ENCODE measurements at places on chromosomes 2 and 18. TPM values are rescaled to one million over a fixed set of nuclear protein-coding genes. Genes with fewer than 3 reads are reported as not detected.

The CNDP1 gene
- not detected for total RNA-seq

The DHRS9 gene
- total RNA-seq = not detected

The AKAIN1 gene
- not detected for total RNA-seq

The B4GALT6 gene
- 0.47 TPM for total RNA-seq

The TUBA3D gene
- total RNA-seq = not detected

The MAB21L4 gene
- not detected for total RNA-seq

The REV1 gene
- 75.4 TPM for total RNA-seq

The CPO gene
- total RNA-seq = not detected

The DYNAP gene
- not detected for total RNA-seq

The GREB1 gene
- 1.1 TPM for total RNA-seq

The CD8A gene
- 273 TPM for total RNA-seq

DNA sequence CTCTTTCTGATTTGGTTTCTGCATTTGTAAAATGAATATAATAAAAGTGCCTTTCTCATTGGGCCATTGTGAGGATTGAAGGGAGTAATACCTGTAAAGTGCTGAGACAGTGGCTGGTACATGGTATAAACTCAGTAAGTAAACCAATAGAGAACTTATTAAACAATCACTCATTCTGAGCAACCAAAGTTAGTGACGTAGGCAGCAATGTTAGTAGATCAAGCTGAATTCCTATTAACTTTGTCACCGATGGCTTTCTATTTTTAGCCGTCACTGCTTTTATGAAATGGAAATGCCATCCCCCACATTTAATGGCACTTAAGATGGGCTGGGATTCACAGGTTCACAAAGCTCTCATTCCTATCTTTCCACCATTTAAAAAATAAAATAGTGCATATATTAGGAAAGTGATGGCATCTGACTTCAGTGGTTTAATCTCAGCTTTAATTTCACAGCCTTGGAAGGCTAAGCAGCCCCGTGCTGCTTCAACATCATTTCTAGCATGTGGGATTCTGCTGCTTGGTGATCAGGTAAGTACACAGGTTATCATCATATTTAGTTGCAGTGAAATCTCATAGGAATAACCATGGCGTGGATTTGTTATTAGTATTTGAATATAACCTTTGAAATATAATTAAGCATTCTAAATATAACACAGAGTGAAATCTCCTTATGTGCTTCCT lies 17.6 kb upstream of the PPP4R1 start:
- no peak for DNase-seq

- DNase-seq = no peak
These were observed 245.4 kb downstream of the NAPG start for GRCh38 chr18:10771053-10771709.

DNA sequence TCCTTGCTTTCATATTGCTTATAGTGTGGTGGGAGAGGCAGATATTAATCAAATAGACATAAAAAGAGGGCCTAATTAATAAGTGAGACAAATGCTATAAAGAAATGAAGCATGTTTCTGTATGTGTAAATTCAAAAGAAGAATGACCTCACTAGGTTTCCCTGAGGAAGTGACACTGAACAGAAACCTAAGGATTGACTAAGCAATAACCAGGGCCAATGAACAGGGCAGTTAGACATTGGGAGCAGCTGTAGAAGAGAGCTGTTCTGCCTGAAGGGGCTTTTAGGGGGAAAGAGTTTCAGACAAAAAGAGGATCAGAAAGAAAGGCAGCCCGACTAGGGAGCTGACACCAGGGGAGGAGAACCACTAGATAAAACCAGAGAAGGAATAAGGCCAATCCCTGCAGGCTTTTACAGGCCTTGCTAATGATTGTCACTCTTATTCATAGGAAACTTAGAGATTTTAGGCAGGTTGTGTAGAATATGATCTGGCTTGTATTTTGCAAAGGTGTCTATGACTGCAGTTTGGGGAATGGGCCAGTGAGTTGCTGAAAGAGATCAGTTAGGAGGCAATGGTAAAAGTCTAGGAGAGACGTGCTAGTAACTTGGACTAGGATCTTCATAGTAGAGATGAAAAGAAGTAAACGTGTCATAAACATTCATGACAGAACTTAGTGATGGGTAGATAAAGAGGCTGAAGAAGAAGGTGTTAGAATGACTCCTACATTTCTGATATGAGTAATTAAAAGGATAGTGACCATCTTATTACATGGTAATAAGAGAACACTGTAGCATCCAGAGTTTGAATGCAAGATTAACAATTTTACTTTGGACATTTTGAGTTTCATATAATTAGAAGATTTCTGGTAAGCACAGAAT lies 26.8 kb upstream of the NABP1 start:
- no peak for DNase-seq

- DNase-seq = no peak
These were observed 124.3 kb downstream of the TMEM18 start for GRCh38 chr2:552906-553305.

DNA sequence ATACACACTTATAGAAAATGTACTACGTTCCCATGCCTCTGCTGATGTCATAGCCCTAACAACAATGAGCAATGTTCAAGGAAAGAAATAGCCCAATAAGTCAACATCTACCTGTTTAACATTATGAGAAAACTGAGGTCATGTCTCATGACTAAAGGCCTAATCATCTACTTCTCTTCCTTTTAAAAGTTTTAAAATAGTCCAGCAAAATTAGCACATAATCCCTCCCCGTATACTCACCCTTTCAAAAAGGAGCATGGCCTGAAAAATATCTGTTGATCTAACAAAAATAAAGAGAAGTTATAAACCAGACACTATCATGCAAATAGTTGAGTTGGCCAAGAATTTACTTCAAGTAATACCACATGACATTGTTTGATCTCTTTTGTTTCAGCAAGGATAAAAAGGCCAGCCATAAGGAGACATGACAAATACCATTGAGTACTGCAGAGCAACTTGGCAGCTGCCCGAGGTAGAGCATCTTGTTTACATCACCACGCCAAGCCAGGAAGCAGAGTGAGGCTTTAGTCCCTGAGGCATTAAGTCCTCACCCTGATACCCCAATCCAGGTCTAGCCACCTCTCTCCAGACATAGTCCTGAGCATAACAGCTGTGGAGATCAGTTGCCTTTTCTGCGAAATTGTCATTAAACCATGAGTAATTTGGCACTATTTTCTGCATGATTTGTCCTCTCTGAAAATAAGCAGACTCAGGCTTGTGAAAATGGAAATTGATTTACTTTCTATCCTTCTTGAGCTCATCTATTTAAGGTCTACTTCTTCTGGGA lies 137.4 kb upstream of the ETAA1 start:
- no peak for DNase-seq

DNA sequence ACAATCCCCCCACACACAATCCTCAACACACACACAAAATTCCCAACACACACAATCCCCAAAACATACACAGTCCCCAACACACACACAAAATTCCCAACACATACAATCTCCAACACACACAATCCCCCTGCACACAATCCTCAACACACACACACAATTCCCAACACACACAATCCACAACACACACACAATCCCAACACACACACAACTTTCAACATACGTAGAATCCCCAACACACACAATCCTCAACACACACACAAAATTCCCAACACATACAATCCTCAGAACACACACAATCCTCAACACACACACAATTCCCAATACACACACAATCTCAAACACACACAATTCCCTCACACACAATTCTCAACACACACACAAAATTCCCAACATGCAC lies 2.6 kb upstream of the PDCD1 start:
- no peak for DNase-seq

- no peak for DNase-seq
These were observed 71.9 kb upstream of the NFU1 start for GRCh38 chr2:69509011-69509749.

- no peak for DNase-seq
These were observed 2.2 kb upstream of the ATOH8 start for GRCh38 chr2:85751627-85752026.

DNA sequence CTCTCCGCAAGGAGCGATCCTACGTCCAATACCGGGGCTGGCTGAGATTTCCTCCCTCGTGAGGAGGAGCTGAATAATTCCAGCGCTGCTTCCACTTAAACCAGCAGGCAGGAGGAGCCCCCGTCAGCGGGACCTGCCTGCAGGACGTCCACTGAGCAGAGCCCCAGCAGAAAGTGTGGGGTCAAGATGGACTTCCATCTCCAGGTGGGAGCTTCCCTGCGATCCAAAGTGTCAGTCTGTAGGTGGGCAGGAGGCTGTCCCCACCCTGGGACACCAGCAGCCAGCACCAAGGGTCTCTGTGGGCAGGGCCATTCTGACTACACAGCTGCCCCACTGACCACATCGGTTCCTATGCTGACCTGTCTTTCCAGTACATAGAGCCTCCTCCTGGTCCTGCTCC lies 462 bp upstream of the OTOS start:
- no peak for DNase-seq

DNA sequence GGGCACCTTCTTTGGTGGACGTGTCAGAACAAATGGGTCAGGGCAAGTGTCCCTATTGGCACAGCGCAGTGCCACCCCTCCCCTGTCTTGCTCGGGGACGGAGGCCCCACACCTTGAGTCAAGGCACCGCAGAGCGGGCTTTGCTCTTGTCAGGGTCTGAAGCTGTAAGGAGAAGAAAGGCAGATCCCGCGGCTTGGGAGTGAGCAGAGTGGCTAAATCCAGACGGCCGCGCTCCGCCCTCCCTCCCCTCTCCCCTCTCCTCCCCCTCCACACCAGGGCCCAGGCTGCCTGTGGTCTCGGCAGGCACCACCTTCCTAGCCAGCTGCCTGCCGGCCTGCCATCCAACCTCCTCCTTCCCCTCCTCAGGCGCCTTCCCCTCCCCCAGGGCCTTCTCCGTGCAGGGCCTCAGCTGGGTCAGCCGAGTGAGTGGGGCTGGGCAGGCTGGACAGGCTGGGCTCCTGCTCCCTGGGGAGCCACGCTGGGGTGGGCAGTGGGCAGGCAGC lies 25.8 kb downstream of the SPEG start:
- no peak for DNase-seq

- no peak for DNase-seq
These were observed 41.8 kb upstream of the COPS8 start for GRCh38 chr2:237043866-237044265.

GRCh38 chr2:29040552-29040951 lies 33.8 kb downstream of the PCARE start:
- no peak for DNase-seq

GRCh38 chr2:73451263-73451972 lies 65.8 kb downstream of the ALMS1 start:
- DNase-seq = no peak

GRCh38 chr2:97849881-97850528 lies 136.6 kb downstream of the ZAP70 start:
- no peak for DNase-seq

DNA sequence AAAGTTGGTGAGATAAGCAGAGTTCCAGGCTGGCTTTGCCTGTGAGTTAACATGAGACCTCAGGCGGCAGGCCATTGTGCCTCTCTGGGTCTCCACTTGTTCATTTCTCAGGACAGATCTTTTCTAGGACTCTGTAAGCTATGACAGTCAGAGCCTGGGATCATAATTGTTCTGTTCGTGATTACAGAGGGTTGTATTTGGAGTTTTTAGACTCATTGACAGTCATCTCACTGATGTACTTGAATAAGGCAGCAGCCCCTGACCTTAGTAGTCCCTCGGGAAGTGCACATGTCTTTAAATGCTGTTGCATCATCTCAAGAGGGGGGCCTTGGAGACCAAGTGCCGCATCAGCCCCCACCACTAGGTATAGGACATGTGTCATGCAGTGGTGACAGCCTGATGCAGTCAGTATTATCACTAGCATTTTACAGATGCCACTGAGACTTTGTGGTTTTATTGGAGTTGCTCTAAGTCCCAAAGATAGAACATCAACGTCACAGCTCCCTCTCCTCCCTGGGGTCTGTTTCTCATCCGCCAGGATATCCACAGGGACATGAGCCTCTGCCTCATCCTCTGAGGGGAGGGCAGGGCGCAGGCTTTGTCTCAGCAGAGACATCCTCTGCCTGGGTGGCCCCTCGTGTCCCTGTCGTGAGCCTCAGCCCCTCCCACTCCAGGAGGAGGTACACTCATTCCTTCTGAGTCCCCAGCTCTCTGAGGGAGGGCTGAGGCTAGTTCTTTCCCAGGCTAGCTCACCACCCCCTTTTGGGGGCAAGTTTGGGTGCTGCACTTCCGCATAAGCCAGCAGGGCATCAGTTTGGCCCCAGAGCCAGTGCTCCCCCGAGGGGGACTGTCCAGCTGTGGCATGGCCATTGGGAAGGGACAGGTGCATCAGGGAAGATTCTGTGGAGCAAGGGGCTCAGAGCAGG lies 14.1 kb downstream of the GLI2 start:
- DNase-seq = no peak

DNA sequence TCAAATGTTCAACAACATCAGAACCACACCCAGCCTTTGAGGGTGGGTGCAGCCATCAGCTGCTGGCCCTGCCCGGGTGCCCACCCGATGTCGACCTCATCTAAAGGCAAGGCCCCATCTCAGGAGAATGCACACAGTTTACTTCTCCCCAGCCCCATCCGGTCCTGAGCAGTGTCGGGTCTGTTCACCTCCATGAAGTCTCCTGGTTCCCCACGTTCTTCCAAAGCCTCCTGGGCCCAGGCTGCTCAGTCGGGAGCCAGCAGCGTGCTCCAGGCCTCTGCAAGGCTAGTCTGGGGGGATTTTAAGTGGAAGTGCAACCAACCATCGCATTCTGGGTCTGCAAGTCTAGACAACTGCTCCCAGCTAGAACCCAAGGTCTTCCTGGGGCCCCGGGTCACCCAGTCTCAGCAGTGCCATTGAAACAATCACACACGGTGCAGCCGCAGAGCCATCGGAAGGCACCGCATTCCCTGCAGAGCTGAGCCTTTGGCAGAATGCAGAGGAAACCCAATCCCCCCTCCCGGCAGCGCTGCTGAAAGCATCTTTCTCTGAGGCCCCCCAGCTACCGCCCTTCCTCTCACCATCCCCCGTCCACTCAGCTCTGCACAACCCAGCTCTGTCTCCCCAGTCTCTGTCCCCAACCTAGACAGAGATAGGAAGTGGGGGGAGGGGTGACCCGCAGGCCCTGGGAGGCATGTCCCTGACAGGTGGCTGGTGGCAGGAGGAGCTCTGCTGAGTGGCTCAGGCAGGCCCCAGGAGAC lies 8.5 kb downstream of the ESPNL start:
- DNase-seq = no peak

DNA sequence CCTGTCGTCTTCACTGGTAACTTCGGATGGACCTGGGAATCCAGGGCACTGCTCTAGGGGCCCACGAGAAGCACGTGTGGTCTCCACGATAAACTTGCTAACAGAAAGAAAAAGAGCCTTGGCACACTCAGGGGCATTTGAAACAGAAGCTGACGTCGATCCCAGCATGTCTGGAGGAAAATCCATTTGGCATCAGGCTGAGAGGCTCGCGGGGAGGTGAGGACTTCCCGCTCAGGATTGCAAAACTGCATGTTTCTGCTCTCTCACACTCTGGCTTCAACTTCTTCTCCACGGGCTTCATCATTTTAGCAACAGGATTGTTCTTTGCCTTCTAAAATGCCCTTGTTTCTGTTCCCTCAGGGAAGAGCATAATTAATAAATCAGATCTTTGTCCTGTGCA lies 181.7 kb upstream of the COPS8 start:
- no peak for DNase-seq

DNA sequence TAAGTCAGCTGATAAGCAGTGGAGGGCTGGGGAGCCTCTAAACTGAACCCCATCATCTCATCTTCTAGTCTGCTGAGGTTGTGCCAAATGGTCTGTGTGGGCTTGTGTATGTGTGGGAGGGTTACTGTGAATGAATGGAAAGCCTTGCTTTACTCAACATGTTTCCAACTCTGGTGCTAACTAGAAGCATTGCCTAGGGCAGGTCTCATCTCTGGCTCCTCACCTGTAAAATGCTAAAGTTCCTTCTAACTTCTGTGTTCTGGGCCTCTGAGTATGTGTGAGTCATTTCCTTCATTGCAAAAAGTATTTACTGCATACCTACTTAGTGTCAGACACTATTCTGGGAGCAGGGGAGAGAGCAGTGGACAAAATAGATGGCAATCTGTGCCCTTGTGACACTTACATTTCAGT lies 1.3 kb downstream of the LIPG start:
- DNase-seq = no peak

All from naive thymus-derived CD8-positive, alpha-beta T cell (primary cell).